ENCODE measurements at places on chromosomes 4 and X. TPM values are rescaled to one million over a fixed set of nuclear protein-coding genes. Genes with fewer than 3 reads are reported as not detected.

TKTL2 gene
- not detected for total RNA-seq

GRCh38 chr4:168143601-168144000 is 51.3 kb downstream of the ANXA10 start:
- no peak for DNase-seq

DNA sequence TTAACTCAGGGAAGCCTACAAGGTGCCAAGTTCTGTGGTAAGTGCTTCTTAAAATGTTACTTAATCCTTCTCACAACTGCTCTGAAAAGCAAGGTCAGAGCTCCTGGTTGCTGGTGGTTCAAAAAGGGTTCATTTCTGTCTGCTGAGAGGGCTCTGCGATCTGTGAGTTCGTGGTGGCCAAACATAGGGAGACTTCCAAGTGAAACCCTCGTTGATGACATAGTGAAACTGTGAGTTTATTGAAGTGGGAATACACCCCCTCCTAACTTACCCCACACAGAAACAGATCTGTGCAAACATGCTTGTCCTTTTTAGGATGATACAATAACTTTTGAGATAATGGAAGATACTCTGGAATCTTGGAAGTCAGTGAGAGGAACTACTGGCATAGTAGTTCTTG is 164.8 kb upstream of the PGRMC2 start:
- DNase-seq, result no peak

GRCh38 chr4:77795326-77795725 is 23.8 kb downstream of the CNOT6L start:
- no peak for DNase-seq

DNA sequence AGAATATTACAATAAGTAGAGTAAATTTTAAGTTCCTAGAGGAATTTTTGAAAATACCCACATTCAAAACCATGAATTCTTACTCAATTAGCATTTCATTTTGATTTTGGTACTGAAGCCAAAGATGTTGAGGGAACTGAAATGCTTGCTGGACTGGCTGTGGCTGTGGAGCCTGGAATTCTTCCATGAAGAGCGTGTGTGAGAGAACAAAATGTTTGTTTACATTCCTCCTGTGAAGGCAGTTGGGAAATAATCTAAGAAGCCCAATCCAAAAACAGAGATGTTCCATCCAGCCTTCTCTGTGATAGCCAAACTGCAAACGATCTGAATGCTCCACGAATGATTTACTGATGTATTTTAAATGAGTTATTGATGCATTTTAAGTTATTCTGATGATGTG is 3.8 kb upstream of the ADH1B start:
- DNase-seq, result peak; percentile 83
